Foreskin keratinocyte (primary cell): ENCODE measurements at places on chromosomes 11 and 22. TPM values are rescaled to one million over a fixed set of nuclear protein-coding genes. Genes with fewer than 3 reads are reported as not detected.

Gene ATP5MG
- total RNA-seq, result 193 and 217 TPM in 2 replicates

Gene TRIM34
- 6.8 and 8.1 TPM in 2 replicates for total RNA-seq

Gene NLRP14
- 0.04 and 0.07 TPM in 2 replicates for total RNA-seq

Gene BSX
- not detected in 2 replicates for total RNA-seq

Gene YWHAH
- total RNA-seq, result 185 and 195 TPM in 2 replicates
